Activated CD8-positive, alpha-beta T cell treated with anti-CD3 and anti-CD28 coated beads for 36 hours (primary cell): ENCODE measurements at places on chromosomes 1 and 21. TPM values are rescaled to one million over a fixed set of nuclear protein-coding genes. Genes with fewer than 3 reads are reported as not detected.

DNA sequence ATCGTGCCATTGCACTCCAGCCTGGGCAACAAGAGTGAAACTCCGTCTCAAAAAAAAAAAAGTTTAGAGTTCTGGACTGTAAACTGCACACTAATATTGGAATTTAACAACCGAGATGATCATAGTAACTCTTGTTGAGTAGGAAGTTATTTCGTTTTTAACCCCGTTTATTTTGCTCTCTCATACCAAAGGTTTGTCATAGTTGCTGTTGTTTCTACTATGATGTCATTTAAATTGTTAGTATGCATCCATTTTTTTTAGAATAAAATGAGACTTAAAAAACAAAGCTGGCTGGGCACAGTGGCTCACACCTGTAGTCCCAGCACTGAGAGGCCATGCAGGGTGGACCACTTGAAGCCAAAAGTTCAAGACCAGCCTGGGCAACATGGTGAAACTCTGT is 49.3 kb downstream of the DOP1B start:
- peaks cover 3% of the 10 kb centered on the region for H3K36me3 ChIP-seq
- no peak for DNase-seq
- peaks cover 30% of the 10 kb centered on the region for H3K4me1 ChIP-seq
- H3K4me3 ChIP-seq = no peak overlapping the region

- H3K27me3 ChIP-seq = no peaks in the 10 kb centered on the region
- H3K4me1 ChIP-seq = peaks cover 21% of the 10 kb centered on the region
- no peak for DNase-seq
- no peak overlapping the region for H3K4me3 ChIP-seq
These were observed 28.1 kb downstream of the TSHB start for GRCh38 chr1:115057661-115058254.

DNA sequence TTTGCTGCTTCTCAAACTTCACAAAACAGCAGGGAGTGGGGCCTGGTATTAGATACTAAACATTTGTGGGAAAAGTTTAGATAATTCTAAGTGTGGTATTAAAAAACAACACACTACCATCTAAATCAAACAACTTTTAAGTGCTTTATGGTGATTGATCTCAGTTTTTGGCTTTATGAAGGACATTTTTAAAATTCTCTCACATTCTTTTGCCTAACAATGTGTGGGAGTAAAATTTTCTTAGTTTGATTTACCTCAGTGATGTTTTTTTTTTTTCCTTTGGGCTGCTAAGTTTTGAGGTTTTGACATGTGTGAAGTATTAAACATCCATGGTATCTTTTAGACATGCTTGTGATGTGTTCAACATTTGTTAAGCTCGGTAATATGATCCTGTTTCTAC is 116.2 kb downstream of the DISP1 start:
- H3K36me3 ChIP-seq = no peaks in the 10 kb centered on the region
- no peak overlapping the region for H3K4me3 ChIP-seq
- H3K27me3 ChIP-seq = no peaks in the 10 kb centered on the region
- no peaks in the 10 kb centered on the region for H3K4me1 ChIP-seq
- H3K27ac ChIP-seq = no peak overlapping the region

DNA sequence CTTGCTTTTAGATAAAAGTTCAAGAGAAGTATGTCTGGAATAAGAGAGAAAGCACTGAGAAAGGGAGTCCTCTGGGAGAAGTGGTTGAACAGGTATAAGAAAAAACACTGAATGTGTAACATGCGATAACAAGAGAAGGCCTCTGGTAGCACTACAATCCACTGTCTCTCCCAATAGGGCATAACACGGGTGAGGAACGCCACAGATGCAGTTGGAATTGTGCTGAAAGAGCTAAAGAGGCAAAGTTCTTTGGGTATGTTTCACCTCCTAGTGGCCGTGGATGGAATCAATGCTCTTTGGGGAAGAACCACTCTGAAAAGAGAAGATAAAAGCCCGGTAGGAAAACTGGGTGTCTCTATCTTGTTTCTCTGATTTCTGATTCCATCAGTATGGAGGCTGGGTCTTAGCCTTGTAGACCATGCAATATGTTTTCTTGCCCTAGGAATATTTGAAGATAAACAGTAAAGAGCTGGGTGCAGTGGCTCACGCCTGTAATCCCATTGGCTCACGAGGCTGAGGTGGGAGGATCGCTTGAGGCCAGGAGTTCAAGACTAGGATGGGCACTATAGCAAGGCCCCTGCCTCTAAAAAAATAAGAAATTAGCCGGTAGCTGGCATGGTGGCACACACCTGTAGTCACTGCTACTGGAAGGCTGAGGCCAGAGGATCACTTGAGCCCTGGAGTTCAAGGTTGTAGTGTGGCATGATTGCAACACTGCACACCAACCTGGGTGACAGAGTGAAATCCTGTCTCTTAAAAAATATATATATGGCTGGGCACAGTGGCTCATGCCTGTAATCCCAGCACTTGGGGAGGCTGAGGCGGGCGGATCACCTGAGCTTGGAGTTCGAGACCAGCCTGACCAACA is 40.4 kb downstream of the DAP3 start:
- H3K27me3 ChIP-seq = no peaks in the 10 kb centered on the region
- no peak overlapping the region for H3K4me3 ChIP-seq
- peaks cover 5% of the 10 kb centered on the region for H3K4me1 ChIP-seq
- peak; percentile 50 for DNase-seq

- DNase-seq = no peak
- H3K27ac ChIP-seq = no peak overlapping the region
- no peaks in the 10 kb centered on the region for H3K27me3 ChIP-seq
- H3K4me1 ChIP-seq = no peaks in the 10 kb centered on the region
These were observed 666.7 kb upstream of the ADAMTS5 start for GRCh38 chr21:27633631-27634030.

GRCh38 chr1:51444534-51445192 is 74.4 kb downstream of the EPS15 start:
- no peaks in the 10 kb centered on the region for H3K27me3 ChIP-seq
- peaks cover 39% of the 10 kb centered on the region for H3K4me1 ChIP-seq
- no peak overlapping the region for H3K27ac ChIP-seq
- DNase-seq = no peak
- H3K4me3 ChIP-seq = no peak overlapping the region

DNA sequence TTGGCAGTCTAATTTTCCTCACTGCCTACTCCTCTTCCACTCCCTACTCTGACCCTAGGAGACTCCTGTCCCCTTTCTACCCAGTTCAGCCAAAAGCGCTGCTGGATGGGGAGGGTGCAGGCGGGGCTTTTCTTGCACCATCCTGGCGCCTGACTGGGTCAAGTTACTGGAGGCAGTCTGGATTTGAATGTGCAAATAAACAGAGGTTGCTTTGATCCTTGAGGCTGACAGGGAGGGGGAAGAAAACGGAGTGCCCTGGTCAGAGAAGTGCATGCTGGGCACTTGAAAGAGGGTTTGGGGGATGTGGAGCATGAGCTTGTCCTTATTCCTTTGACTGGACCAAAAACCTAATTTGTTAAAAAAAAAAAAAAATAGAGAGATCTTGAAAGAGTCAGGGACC is 76.8 kb upstream of the SOX13 start:
- H3K27me3 ChIP-seq = peaks cover 2% of the 10 kb centered on the region
- H3K36me3 ChIP-seq = no peaks in the 10 kb centered on the region
- H3K4me1 ChIP-seq = peaks cover 4% of the 10 kb centered on the region
- DNase-seq = no peak

DNA sequence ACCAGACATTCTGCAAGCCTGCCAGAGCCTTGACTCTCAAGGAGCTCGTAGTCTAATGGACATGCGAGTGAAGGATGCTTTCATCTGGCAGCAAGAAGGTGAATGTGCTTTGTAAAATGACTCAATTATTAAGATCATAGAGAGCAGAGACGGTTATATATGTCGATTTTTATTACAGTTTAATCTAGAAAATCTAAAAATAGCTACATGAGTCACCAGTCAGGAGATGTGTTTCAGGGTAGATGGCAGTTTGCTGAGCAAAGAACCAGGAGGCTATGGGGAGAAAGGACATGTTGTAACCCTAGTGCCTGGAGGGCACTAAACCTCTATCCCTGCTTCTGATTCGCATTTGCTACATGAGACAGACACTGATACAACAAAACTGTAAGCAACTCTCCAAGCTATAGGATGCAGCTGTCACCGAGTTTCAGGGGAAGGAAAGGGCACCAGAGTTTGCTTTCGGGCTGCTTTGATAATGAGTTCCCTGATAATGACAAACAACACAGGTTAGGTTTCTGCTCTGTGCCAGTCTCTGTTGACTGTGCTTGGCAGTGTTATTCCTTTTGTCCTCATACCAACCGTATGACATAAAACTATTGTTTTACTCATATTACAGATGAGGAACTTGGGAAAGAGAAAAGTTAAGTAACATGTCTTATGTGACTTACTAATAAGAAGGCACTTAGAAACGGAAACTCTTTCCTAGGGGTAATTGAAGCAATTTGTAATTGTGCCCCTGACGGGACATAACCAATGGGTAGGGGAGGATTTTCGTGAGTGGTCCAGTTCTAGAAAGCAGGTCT is 43.2 kb downstream of the C1orf198 start:
- no peaks in the 10 kb centered on the region for H3K36me3 ChIP-seq
- no peak overlapping the region for H3K27ac ChIP-seq
- no peaks in the 10 kb centered on the region for H3K4me1 ChIP-seq
- H3K27me3 ChIP-seq = no peaks in the 10 kb centered on the region
- DNase-seq = no peak
- H3K4me3 ChIP-seq = no peak overlapping the region

GRCh38 chr1:78375996-78376395 is 114.8 kb upstream of the PTGFR start:
- no peak overlapping the region for H3K27ac ChIP-seq
- H3K4me3 ChIP-seq = no peak overlapping the region
- no peak for DNase-seq
- no peaks in the 10 kb centered on the region for H3K36me3 ChIP-seq
- no peaks in the 10 kb centered on the region for H3K4me1 ChIP-seq

- no peak for DNase-seq
- no peak overlapping the region for H3K4me3 ChIP-seq
- no peak overlapping the region for H3K27ac ChIP-seq
- no peaks in the 10 kb centered on the region for H3K27me3 ChIP-seq
These were observed 886.7 kb downstream of the PLA2G4A start for GRCh38 chr1:187715483-187715882.

GRCh38 chr1:230891413-230891812 is 23.1 kb upstream of the C1orf198 start:
- H3K4me1 ChIP-seq = no peaks in the 10 kb centered on the region
- no peaks in the 10 kb centered on the region for H3K36me3 ChIP-seq
- no peak overlapping the region for H3K27ac ChIP-seq
- H3K4me3 ChIP-seq = no peak overlapping the region
- peaks cover 12% of the 10 kb centered on the region for H3K27me3 ChIP-seq

GRCh38 chr1:96510391-96510790 is 211.2 kb upstream of the PTBP2 start:
- no peak overlapping the region for H3K4me3 ChIP-seq
- DNase-seq = no peak
- no peaks in the 10 kb centered on the region for H3K36me3 ChIP-seq
- no peaks in the 10 kb centered on the region for H3K4me1 ChIP-seq
- no peaks in the 10 kb centered on the region for H3K27me3 ChIP-seq

DNA sequence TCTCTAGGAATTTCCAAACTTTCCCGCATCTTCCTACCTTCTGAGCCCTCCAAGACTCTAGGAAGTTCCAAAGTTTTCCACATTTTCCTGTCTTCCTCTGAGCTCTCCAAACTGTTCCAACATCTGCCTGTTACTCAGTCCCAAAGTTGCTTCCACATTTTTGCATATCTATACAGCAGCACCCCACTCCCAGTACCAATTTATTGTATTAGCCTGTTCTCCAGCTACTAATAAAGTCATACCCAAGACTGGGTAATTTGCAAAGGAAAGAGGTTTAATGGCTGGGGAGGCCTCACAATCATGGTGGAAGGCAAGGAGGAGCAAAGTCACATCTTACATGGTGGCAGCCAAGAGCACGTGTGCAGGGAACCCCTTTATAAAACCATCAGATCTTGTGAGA is 82.9 kb upstream of the DSCAM start:
- H3K36me3 ChIP-seq = peaks cover 2% of the 10 kb centered on the region
- no peak overlapping the region for H3K27ac ChIP-seq
- H3K27me3 ChIP-seq = peaks cover 1% of the 10 kb centered on the region
- no peak overlapping the region for H3K4me3 ChIP-seq

Gene MX2
- total RNA-seq = 10.3 TPM

Gene LMX1A
- not detected for total RNA-seq

Gene ILDR2
- 14.3 TPM for total RNA-seq

Gene OXCT2
- total RNA-seq = 4.2 TPM

Gene OPTC
- not detected for total RNA-seq
